ENCODE measurements at places on chromosomes 13 and 19. TPM values are rescaled to one million over a fixed set of nuclear protein-coding genes. Genes with fewer than 3 reads are reported as not detected.

- DNase-seq: no peak
Observed at GRCh38 chr19:29876414-29876813, 64.6 kb downstream of the CCNE1 start.

DNA sequence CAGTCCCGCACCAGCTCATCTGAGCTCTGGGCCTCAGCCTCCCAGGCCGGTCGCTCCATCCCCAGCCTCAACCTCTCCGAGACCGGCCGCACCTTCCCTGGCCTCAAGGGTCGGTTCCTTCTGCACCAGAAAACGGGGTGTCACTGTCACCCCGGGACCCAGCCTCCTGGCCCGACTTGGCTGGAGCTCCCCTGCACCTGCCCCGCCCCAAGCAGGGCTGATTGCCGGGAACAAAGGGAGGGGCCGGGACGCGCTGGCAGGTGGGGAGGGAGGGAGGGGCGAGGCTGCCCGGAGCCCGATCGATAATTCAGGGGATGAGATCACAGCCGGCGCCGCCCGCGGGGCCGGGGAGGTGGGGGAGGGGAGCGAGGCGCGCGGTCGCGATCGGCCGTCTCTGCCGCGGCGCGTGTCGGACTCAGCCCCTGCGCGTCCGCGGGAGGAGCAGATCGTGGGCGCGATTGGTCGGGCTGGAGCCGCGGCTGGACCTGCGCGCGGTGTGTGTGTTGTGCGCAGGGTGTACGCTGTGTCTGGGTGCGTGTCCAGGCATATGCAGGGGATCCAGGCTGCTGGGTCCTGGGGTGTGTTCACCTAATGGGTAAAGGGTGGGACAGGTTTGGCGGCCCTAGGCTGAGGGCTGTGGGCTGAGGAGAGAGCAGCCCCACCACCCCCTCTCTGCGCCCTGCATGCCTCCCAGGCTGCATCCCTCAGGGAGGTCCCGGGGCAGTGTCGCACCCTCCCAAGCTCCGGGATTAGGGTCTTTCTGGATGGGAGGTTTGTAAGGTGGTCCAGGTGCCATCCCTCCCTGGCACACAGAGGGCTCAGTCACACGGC lies 1.1 kb upstream of the SHC2 start:
- no peak for DNase-seq

DNA sequence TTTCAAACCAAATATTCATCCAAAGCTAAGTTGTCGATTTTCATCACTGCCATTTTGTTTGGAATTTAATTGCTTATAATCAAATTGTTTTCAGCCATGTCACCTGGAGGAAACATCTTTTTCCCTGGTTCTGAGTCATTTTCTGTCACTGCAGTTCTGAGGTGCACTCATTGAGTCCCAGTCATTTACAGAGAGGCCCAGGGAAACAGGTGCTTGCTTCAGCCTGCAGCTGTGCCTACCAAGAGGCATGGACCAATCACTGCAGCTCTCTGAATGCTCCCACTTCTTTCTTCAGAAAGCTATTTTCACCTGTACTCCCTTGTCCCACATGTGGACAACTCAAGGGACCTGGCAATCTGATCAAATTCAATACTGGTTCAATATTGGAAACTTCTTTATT lies 308.1 kb downstream of the COG6 start:
- DNase-seq: no peak

GRCh38 chr13:59963827-59964226 lies 199.9 kb downstream of the DIAPH3 start:
- DNase-seq: no peak

- DNase-seq: no peak
Observed at GRCh38 chr13:26310003-26310402, 56.1 kb downstream of the CDK8 start.

GRCh38 chr13:51125495-51126226 lies 14.6 kb upstream of the C13orf42 start:
- DNase-seq: no peak

DNA sequence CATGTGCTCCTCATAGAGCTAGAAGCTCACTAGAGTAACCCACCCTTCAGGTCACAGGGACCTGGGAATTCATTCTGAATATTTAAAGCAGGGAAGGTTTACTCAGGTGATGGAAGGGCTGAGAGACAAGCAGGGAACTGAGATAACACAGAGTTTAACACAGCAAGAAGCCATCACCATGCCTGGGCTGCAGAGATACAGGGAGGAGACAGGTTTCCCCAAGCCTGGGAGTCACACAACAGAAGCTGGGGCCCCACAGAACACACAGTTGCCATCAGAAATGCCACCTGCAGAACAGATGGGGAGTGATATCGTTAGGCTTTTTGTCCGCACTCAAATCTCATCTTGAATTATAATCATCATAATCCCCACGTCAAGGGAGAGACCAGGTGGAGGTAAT lies 7.9 kb upstream of the CYSLTR2 start:
- DNase-seq: no peak

- no peak for DNase-seq
Observed at GRCh38 chr13:83709426-83710132, 172.7 kb downstream of the SLITRK1 start.

DNA sequence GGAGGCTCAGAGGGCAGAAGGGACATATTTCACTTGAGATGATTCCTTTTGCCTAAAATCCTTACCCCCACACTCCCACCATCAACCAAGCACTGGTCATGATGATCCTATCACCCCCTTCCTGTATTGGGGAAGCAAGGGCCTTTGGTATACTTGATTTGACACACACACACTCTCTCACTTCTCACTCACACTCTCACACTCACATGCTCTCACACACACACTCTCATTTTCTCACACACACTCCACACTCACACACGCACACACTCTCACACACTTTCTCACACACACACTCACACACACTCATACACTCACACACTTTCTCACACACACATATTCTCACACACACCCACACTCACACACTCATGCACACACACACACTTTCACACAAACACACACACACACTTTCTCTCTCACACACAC lies 8.6 kb downstream of the RGCC start:
- no peak for DNase-seq

DNA sequence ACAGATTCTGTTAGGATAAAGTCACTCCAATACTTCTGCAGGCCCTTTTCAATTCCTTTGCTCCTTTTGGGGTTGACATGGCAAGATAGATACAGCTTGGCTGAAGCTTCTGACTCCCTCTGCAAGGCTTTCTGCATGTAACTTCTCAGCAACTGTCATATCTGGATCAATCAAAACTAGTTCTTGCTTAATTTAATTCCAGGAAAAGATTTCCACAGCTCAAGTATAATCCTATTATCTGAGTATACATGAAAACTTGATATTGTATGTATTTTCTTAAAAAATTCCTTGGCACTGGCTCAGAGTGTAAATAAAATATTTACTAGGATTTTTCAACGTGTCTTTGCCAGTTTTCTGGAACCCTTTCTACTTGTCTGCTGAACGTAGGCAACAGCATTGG lies 109.6 kb downstream of the STARD13 start:
- no peak for DNase-seq

DNA sequence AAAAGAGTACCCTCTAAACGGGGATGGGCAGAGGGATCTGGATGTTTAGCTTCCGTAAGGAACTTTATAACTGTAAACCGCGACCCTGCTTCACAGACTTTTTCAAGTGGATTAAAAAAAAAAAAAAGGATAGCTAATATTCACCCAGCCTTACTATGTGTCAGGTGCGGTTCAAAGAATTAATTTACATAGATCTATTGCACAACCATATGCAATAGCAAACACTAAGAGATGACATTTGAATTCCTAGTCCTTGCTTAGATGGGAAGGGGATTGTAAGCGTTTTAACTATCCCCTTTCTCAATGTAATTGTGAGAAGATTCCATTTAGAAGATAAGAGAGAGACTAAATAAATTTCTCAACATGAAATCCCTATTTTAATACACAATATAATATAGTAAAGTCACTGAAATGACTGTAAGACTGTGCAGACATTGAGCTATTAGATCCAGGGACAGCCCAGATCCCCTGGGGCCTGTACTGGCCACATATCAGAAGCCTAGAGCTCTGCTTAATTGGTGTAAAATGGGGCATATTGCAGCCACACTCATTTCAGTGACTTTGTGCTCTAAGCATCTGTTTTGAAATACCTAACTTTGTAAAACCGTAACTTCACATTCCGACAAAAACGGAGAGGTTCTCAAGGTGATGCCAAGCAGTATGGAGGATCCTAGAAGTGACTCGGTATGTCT lies 13.6 kb downstream of the LATS2 start:
- DNase-seq: no peak

- DNase-seq: no peak
Observed at GRCh38 chr13:107203146-107203847, 635.4 kb upstream of the ARGLU1 start.

DNA sequence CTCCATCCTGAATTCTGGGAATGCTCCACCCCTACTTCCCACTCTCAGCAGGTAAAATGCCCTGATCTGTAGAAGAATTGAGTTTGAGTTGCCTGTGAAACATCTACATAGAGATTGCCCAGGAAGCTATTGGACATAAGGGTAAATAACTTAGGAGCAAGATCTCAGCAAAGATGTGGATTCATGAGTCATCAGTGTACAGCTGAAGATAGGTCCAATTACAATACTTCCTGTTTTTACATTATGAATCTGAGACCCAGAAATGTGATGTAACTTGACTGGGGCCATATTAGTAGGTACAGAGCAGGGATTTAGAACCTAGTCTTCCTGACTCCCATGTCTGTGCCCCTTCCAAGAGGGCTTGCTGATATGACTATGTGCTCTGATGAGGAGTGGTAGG lies 79.4 kb upstream of the FNDC3A start:
- no peak for DNase-seq

DNA sequence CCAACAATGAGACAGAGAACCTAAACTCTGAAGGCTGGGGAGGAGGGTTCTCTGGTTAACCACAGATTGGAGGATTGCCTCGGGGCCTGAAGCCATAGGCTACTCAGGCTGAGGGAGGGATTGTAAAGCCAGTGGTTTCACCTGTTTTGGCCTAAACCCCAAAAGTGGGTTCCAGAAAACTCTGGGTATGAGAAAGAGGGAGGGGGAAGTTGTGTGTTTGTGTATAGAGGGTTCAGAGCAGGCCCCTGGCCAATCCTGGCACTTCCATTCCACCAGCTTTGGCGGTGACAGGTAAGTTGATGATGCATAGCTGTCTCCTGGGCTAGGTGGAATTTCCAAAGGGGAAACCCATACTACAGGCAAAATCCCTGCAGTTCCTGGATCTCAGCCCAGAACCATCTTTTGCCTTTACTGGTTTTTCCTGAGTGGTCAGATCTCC lies 13.5 kb upstream of the CCDC97 start:
- DNase-seq: no peak

- no peak for DNase-seq
Observed at GRCh38 chr13:107185889-107186288, 618.0 kb upstream of the ARGLU1 start.

DNA sequence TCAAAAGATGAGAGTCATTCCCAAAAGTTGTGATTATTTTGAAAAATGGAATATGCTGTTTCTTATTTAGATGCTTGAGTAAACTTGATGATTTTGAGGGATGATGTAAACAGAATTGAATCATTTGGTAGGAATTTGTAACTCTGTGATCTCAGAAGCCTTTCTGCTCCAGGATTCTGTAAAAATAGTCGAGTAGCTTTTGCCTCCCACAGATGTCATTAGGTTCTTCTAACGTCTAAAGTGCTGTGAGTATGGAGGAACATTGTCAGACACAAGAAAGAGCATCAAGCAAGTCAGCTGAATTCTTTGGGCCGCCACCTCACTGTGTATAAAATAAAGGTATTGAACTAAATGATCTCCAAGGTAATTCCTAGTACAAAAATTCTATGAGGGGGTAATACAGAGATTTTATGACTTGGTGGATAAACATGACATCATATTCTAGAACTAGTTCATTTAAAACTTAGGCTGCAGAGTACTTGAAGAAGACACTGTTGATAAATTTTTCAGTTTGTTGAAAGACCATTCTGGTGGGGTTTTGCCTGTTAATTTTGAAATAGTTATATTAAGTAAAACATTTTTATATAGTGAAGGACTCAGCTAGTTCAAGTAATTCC lies 1.4 kb upstream of the GPR183 start:
- DNase-seq: no peak

- DNase-seq: peak; percentile 74
Observed at GRCh38 chr13:40490086-40490758, 176.2 kb downstream of the FOXO1 start.

DNA sequence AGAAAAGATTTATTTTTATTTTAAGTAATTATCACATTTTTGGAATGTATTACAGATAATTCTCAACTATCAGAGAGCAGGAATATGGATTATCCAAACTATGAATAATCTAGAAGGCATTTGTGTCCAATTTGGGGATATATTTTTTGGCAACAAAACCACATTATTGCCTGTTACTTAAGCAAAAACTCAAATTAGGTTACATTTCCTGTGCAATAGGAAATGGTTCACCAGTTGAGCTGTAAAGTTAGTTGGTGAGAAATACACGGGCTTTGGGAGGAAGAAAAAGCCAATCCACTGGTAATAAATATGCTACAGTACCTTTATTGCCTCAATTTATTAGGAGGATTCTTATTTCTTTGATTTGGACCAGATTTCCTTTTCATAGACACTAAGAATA lies 1075.2 kb downstream of the PCDH9 start:
- no peak for DNase-seq

DNA sequence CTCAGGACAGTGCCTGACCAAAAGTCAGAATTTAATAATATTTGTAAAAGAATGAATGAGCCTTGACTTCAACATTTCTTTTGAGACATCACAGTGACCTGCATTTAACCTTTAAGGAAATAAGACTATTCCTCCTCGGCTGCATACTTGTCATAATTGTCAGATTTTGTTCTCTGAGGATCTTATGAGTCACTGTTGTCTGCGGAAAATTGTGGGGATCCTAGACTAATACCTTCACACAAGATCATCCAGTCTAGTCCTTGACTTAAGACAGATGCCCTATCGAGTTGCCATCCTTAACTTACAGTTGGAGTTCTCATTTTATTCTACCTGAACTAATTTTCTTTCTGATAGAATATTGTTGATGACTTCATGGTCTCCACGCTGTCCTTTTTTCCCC lies 198.4 kb downstream of the DLEU7 start:
- no peak for DNase-seq

- no peak for DNase-seq
Observed at GRCh38 chr13:40558656-40559055, 107.8 kb downstream of the FOXO1 start.

PRSS57 gene
- 0.86 TPM for total RNA-seq

SPACA4 gene
- total RNA-seq: not detected

GDF15 gene
- total RNA-seq: 1.5 TPM

SULT2B1 gene
- total RNA-seq: not detected

ERICH4 gene
- 0.29 TPM for total RNA-seq

ZNF497 gene
- 2.9 TPM for total RNA-seq

SIGLEC14 gene
- 0.93 TPM for total RNA-seq

ADAMTSL5 gene
- total RNA-seq: 5.7 TPM

PRKCSH gene
- total RNA-seq: 334 TPM

LRG1 gene
- total RNA-seq: 0.32 TPM

ZNF561 gene
- total RNA-seq: 41.1 TPM

GPR32 gene
- not detected for total RNA-seq

UBL3 gene
- 33.7 TPM for total RNA-seq
